ENCODE measurements at places on chromosomes 6 and 20.

GRCh38 chr6:49519660-49520059 lies 19.9 kb downstream of the GLYATL3 start:
- DNase-seq = no peak

DNA sequence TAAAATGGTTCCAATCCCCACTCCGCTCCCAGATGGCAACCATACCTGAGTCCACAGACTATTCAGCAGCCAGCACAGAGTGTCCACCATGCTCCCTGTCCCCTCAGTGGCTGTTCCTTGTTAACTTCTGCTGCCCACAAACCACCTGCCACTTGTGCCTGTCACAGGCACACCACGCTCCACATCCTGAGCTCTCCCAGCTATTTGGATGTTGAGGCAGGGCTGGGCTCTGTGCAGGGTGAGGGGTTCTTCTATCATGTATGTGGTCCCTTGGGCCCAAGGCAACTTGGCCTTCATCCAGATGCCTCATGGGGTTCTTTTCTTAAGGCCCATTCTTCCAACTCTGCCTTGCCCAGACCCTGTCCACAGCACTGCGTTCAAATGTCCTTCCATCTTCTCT lies 34.0 kb upstream of the NXT1 start:
- DNase-seq = no peak

DNA sequence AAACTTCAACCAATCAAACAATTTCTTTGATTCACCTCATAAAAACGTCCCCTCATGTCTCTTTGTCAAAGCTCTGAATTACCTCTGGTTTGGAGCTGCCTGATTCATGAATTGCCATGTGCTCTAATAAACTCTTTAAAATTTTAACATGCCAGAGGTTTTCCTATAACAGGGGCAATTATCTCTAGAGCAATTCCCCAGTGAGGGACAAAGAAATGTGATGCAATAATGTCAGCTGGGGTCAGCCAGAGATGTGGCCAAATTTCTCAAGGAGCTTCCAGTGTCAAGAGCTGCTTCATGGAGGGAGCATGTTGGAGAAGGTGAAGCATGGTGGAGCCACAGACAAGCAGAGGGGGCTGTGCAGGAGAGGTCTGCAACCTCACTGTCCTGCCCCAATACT lies 38.7 kb upstream of the RFPL4B start:
- no peak for DNase-seq

DNA sequence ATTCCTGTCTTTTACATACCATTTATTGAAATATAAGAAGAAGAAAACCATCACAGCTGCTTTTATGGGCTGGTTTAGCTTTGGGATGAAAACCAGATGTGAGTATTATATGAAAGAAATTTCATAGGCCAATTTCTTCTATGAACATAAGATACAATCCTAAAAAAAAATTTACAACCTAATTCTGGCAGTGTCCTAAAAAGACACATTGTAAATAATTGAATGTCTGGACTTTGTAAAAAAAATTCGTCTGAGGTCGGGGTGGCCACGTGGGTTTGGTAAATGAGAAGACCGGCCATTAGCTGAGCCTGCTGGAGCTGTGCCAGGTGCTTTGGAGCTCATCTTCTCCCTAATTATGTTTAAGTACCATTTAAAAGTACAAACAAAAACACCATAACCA lies 26.8 kb downstream of the DACT2 start:
- DNase-seq = no peak

GRCh38 chr6:111651185-111652034 lies 45.7 kb upstream of the TRAF3IP2 start:
- no peak for DNase-seq

- no peak for DNase-seq
Measured at GRCh38 chr20:4829514-4830215, 108.0 kb downstream of the PRND start.

DNA sequence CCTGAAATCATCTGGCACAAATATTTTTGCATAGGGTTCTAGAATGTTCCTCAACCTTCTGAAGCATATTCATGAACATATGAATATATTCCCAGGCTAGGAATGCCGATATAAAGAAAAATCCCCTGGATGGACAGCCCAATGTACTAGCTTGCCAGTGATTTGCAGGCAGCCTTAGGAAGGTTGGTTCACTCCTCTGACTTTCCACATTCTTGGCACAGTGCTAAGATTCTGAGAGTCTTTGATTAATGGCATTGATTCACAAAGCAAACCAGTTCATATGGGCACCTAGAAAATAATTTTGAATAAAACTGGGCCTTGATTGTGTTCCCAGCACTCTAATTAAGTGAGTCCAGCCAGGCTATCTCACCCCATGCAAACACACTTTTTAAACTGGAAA lies 56.9 kb upstream of the ENPP4 start:
- no peak for DNase-seq

DNA sequence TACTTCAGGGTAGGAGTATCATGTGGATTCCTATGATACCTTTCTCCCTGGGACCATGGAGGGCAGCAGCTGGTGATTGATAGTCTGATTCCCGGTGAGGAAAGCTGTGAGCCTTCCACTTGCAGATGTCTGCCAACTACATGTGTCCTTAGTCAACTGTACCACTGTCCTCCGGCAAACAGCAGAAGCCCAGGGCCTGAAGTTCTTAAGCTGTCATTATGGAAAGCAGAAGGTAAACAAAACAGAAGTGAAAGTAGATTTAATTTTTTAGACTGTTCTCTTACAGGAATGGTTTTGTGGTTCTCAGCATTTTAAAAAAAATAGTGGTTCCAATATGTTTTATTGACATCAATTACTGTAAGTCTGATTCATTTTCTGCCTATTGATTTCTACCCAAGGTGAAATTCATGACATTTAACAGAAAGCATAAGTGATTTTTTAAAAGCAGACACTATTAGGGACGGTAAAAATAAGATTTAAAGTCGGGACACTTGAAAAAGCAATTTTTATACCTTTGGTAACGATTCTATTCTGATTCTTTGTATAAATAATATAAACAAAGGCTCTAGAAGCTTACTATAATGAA lies 36.6 kb downstream of the PTPN1 start:
- DNase-seq = no peak

- DNase-seq = no peak
Measured at GRCh38 chr20:2332711-2333110, 36.9 kb downstream of the TGM3 start.

All from cardiac fibroblast (primary cell).